Cortex of kidney (tissue), 1 donor: ENCODE measurements at places on chromosomes 7 and 10.

DNA sequence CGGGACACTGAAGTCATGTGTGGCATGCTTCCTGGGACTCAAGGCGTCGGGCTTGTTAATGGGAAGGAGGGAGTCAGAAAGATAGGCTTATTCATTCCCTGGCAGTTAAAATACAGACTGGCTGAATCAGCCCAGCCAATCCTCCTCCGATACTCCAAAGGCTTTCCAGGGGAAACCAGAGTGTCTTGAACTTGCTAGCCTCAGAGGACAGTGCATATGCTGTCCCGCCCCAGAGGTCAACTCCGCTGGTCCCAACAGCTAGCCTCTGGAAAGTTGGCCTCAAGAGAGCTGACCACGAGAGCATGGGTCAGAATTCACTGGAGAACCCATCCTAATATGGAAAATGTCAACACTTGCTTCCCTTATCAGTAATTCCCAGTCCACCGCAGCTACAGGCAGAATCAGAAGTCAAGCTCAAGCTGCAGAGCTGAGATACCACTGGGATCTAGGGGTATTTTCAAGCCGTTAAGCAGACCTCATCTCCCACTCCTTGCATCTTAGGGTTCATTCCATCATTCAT is 43.0 kb downstream of the ELMO1 start:
- DNase-seq, result no peak

DNA sequence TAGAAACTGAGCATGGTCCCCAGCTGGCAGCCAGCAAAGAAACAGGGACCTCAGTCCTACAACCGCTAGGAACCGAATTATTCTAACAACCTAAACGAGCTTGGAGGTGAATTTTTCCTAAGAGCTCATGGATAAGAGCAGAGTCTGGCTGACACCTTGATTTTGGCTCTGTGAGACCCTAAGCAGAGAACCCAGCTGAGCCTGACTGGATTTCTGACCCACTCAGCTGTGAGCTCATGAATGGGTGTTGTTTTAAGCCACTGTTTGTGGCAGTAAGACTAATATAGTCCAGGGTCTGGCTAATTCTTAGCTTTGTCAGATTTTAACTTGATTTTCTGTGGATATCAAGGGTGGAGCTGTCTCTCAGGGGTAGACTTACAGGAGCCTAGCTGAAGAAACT is 77.1 kb downstream of the KAT6B start:
- DNase-seq, result no peak

DNA sequence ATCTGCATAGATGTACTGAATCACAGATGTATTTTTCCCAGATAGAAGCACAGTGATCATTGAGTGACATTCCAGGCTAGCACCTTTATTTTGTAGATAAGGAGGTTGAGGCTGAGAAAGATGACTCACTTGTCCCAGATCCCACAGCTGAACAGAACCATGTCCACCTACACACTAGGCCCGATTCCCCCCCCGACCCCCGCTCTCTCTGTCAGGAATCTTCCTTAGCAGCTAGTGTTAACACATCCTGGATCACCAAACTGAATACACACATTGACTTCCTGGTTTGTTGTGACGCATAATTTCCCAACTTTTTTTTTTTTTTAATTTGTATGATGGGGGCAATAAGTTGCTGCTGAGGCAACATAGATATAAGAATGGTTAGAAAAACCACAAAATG is 5.2 kb downstream of the SFMBT2 start:
- no peak for DNase-seq

DNA sequence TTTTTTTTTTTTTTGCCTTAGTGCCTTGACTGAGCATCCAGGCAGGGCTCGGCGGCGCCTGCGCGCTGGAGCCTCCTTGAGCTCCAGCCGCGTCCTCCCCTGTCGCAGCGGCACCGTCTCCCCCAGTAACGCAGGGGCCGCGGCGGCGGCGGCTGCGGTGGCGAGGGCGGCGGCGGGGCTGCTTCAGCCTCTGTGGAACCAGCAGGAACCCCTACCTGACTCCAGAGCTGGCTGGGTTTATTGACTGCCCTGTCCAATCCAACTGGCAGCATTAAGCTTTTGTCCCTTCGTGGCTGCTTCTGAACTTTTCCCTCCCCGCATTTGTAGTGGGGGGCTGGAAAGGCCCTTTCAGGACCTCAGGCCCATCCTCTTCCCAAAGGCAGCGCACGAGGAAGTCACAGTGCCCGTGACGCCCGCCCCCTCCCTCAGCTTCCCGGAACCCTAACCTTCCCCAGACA is at the start of gene GPR85:
Gene GPR85 (minus strand): TSS at position 397 of the 458 bp plus-strand sequence. CDS start 2,106 bp downstream, outside the sequence.
- DNase-seq, result no peak

- no peak for DNase-seq
Observed at GRCh38 chr10:132409667-132410028, 12.6 kb downstream of the PWWP2B start.

- DNase-seq, result no peak
Observed at GRCh38 chr7:90262438-90262837, 17.5 kb downstream of the CFAP69 start.

GRCh38 chr7:129386506-129386905 is 47.7 kb upstream of the STRIP2 start:
- no peak for DNase-seq

DNA sequence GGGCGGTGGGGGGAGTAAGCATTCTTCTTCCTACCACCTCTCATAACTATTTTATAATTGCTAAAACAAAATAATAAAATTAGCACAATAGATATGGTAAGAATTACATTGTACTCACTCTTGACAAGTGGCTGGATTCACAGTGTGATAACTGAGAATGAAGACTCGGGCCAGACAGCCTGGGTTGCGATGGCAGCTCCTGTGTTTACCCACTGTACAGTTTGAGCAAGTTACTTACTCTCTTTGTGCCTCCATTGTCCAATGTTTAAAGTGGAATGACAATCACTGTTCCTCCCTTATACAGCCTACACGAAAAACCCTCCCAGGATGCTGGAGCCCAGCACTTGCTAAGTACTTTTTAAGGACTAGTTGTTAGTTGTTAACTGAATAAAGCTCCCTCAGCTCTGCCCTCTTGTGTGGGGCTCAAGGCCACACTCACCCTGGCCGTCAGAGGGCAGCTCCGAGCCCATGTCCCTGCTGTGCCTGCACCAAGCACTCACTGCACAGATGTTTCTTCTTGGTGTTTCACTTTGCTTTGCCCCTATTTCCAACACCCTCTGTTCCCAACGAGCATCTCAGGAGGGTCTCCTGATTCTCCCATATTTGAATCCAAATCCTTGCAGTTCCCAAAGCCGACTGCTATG is 56.4 kb upstream of the NPS start:
- DNase-seq, result no peak

GRCh38 chr7:98210513-98211220 is 572 bp upstream of the BHLHA15 start:
- DNase-seq, result no peak

GRCh38 chr7:25786936-25787335 is 365.1 kb upstream of the NFE2L3 start:
- no peak for DNase-seq

DNA sequence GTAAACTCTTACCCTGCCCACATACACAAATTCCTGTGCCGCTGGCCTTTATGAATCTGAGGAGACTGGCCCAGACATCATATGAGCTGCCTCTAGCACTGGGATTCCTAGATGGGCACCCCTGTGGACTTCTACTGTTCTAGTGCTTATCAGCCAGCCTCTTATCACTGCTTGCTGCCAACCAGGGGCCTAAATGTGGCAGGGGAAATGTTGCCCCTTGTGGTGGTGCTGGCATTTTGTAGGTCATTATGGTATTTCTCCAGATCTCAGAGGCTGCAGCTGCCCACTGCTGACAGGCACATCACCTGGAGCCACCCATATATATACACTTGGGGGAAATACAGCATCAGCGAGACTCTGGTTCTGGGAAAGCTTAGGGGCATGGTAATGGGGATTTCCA is 5.4 kb downstream of the SFR1 start:
- no peak for DNase-seq

DNA sequence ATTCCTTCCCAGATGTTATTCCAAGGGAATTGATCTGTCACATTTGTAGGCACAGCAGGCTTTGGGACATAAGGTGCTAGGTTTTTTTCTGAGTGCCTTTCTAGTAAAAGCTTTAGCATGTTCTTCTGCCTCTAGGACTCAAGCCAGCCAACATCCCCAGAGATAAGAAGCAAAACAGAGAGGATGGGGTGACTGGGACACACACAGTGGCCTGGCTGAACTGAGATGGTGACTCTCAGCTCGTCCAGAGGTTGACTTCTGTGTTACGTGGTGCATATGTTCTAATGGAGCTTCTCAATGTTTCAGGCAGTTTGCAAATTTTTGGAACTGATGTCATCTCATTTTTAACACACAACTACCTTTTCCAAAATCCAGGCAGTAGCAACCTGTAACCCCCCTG is 188.1 kb upstream of the CELF2 start:
- DNase-seq, result no peak

- no peak for DNase-seq
Observed at GRCh38 chr7:19107356-19108146, 9.9 kb downstream of the TWIST1 start.

DNA sequence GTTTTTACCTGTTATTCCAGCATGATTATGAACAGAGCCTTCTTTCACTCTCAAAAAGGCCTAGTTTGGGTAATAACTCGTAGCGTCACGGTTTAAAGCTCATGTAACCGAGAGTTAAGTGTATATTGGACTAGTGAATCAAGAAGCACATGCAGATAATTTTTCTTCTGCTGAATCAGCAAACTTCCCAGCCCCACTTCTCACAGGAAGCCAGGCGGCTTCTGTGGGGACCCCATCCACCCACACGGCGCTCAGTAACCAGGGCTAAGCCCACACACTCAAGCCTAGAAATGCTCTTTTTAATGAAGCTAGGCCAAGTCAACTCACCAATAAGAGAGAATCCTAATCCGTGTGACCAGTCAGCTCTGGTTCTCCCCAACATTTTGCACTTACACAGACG is 191.2 kb upstream of the MGMT start:
- no peak for DNase-seq
